ENCODE measurements at places on chromosomes 3 and 15. TPM values are rescaled to one million over a fixed set of nuclear protein-coding genes. Genes with fewer than 3 reads are reported as not detected.

Gene PRKCD
- total RNA-seq: 17.1 TPM

Gene CCDC39
- total RNA-seq: not detected

Gene IL5RA
- 0.23 TPM for total RNA-seq

Gene CCDC13
- 0.58 TPM for total RNA-seq

Gene CSTA
- total RNA-seq: 0.53 TPM

Gene FETUB
- total RNA-seq: not detected

DNA sequence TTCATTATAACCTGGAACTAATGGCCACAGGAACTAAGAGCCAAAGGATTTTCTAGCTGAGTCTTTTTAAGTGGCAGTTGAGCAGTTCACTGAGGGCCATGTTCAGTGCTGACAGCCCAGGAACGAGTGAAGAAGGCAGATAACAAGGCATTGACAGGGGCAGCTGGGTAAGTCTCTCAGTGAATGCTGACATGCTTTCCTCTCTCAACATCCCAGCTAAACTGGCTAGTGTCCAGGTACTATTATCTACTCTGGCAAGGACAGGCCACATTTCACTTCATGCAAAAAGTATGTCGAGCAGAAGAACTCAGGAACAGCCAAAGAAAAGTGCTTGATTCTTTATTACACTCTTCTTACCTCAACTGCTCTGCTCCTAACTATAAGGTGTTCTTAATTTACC lies 515.9 kb downstream of the NLGN1 start:
- H3K4me3 ChIP-seq: no peak overlapping the region
- no peaks in the 10 kb centered on the region for H3K27me3 ChIP-seq
- no peak overlapping the region for H3K27ac ChIP-seq

- no peak for DNase-seq
- no peak overlapping the region for H3K27ac ChIP-seq
- H3K27me3 ChIP-seq: no peaks in the 10 kb centered on the region
- no peak overlapping the region for H3K4me3 ChIP-seq
- no peaks in the 10 kb centered on the region for H3K36me3 ChIP-seq
Observed at GRCh38 chr3:155360281-155360680, 66.8 kb upstream of the STRIT1 start.

DNA sequence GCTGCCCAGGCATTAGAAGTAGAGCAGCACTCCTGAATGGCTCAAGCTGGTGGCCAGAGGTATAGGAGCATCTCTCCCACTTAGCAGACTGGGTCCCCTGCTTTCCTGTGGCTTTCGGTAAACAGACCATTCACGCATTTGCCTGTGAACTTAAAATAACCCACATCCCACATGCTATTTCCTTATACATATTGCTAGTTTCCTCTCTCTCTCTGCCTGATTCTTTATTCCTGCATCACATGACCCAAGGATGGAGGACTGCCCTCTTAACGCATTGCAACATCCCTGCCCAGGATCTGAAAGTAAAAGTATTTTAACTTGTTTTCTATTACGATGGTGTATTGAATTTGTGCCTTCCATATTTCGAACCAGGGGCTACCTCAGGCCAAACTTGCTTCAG lies 43.4 kb upstream of the NLGN1 start:
- H3K27me3 ChIP-seq: no peaks in the 10 kb centered on the region

DNA sequence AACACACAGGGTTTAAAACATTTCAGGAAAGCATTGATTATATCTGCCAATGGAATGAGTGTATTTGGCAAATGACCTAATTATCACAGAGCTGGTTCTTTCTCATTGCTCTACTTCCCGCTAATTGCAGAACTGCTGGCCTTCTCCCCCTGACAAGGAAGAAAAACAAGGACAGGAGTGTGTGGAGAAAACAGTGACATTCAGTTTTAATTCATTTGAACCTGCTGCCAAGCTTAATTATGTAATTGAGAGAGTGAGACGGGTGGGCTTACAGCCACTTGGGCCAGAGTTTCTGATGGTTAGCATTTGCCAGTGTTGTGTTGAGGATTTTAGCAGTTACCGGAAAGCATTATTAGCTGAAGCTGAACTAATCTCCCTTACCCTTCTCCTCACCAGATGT lies 301.4 kb downstream of the RBMS3 start:
- DNase-seq: no peak
- no peak overlapping the region for H3K27ac ChIP-seq
- no peaks in the 10 kb centered on the region for H3K36me3 ChIP-seq
- H3K4me3 ChIP-seq: no peak overlapping the region

- DNase-seq: no peak
- no peak overlapping the region for H3K4me3 ChIP-seq
- no peaks in the 10 kb centered on the region for H3K27me3 ChIP-seq
- no peaks in the 10 kb centered on the region for H3K36me3 ChIP-seq
Observed at GRCh38 chr15:74464216-74464615, 3.3 kb upstream of the UBL7 start.

- DNase-seq: no peak
- H3K27ac ChIP-seq: no peak overlapping the region
- no peaks in the 10 kb centered on the region for H3K4me1 ChIP-seq
- H3K36me3 ChIP-seq: no peaks in the 10 kb centered on the region
- H3K4me3 ChIP-seq: no peak overlapping the region
Observed at GRCh38 chr3:53744351-53744750, 101.9 kb downstream of the CHDH start.

GRCh38 chr3:53820756-53821580 lies 25.3 kb downstream of the CHDH start:
- no peaks in the 10 kb centered on the region for H3K36me3 ChIP-seq
- H3K4me3 ChIP-seq: no peak overlapping the region
- no peak for DNase-seq
- H3K27ac ChIP-seq: no peak overlapping the region

DNA sequence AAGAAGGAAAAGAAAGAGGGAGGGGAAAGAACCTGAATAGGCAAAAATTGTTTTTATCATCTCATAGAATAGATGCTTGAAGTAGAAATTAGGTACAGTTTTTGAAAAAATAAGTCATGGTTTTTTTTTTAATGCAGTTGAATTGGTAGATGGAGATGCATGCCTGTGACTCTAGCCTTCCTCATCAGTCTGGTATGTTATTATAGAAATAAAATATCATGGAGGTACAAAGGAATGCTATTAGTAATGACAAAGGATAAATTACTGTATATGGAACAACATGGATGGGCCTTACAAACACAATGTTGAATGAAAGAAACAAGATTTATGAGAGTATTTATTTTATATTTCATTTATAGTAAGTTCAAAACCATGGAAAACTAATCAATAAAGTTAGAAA lies 162.4 kb upstream of the GALNT15 start:
- DNase-seq: no peak
- H3K36me3 ChIP-seq: no peaks in the 10 kb centered on the region
- no peak overlapping the region for H3K27ac ChIP-seq
- no peak overlapping the region for H3K4me3 ChIP-seq
- H3K27me3 ChIP-seq: no peaks in the 10 kb centered on the region

GRCh38 chr3:45454466-45454865 lies 66.1 kb downstream of the LARS2 start:
- H3K27me3 ChIP-seq: no peaks in the 10 kb centered on the region
- no peaks in the 10 kb centered on the region for H3K4me1 ChIP-seq
- no peak overlapping the region for H3K4me3 ChIP-seq
- no peak for DNase-seq
- no peak overlapping the region for H3K27ac ChIP-seq
